ENCODE measurements at places on chromosomes 5 and 9. TPM values are rescaled to one million over a fixed set of nuclear protein-coding genes. Genes with fewer than 3 reads are reported as not detected.

DNA sequence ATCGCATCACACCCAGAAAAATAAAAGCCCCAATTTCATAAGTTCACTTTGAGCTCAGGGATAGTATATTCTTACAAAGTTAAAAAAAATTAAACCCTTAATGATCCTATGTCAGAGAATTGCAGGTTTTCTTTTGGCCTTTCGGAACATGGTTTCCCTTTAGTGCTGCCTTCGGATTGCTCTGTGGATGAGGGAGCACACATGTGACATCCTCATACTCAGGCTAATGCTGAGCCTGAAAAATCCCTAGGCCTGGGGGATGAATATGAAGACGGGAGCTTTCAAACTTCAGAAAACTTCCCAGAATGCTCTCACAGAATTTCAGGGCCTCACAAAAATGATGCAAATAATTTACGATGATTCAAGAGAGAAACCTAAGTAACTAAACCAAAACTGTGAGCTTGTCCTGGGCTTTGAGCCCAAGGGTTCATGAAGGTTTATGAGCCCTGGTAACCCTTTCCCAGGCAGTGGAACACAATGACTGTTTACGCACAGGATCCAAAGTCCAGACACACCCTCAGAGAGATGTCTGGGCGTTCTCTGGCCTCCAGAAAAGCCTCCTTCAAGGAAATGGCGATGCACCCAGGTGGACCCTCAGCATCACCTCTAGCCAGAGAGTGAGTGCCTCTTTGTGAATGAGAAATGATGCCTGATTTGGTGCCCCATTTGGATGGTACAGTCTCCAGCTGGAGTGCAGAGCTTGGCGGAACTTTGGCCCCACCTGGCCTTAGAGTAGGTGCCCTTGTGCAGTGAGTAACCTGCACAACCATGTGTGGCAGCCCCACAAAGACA lies 145.4 kb downstream of the ENTREP1 start:
- DNase-seq: no peak

GRCh38 chr5:71623221-71623794 lies 36.2 kb downstream of the MCCC2 start:
- no peak for DNase-seq

- DNase-seq: no peak
Measured at GRCh38 chr9:124496075-124496449, 11.1 kb downstream of the NR5A1 start.

DNA sequence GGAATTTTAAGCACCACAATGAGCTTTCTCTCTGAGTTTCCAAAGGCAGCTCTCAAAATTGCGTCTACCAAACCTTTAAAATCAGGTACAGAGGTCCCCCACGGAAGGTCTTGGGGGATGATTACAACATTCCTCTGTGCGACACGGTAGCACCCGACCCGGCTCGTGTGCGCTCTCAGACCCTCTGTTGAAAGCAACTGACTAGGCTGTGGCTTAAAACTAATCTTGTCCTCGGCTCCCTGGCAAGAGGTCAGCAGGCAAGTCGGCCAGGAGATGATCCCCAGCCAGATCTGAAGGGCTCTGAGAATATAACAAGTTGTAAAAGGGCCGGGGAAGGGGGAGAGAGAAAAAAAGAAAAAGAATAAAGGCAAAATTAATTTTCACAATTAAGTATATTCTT lies 92.6 kb upstream of the LMX1B start:
- DNase-seq: no peak

DNA sequence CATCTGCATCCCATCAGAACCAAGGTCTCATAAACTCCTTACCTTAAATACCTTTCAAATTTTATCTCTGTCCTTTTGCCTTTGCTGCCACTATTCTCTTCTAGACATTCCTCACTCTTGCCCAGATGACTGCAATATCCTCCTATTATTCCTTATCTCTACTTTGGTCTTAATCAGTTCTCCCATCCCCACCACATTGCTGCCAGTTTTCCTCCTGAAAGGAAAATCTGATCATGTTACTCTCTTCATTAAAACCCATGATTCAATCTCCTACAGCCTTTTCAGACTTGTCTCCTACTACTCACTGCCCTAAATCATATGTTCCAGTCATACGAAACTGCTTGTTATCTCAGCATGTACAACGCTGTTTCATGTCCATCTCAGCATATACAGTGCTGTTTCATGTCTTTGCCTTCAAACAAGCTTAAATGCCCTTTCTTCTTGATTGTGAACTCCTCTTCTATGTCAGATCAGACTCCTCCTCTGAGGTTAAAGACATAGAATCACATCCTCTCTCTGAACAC lies 152.6 kb upstream of the FST start:
- no peak for DNase-seq

DNA sequence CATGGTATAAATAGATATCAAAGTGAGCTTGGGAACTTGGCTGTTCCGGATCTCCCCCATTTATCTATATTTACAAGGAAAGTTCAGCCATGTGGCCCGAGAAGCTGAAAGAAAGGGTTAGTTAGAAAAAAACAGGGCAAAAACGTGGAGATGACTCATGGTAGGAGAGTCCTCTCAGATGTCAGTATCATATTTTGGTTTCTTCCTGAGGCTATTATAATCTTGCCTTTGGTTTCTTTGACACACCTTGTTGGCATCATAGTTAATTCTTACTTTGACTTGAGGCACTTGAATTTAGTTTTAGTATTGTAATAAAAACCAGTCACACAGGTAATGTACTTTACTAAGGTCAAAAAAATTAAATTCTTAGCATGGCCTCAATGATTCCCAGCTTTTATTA lies 59.9 kb downstream of the GABRA6 start:
- DNase-seq: no peak

DNA sequence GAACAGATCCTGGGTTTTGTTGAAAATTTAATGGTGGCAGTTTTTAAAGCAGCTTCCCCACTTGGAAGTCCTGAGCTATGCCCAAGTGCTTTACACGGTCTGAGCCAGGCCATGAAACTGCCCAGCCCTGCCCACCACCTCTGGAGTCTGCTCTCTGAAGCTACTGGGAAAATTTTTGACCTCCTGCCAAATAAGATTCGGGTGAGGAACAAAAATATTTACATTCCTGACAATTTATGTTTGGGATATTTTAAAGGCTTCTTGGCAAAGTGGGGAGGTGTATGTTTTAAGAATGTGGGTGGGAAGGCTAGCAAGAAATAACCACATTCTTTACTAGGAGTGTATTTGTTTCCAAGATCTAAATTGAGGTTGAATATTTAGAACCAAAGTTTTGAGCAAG lies 50.0 kb downstream of the HACD4 start:
- no peak for DNase-seq

DNA sequence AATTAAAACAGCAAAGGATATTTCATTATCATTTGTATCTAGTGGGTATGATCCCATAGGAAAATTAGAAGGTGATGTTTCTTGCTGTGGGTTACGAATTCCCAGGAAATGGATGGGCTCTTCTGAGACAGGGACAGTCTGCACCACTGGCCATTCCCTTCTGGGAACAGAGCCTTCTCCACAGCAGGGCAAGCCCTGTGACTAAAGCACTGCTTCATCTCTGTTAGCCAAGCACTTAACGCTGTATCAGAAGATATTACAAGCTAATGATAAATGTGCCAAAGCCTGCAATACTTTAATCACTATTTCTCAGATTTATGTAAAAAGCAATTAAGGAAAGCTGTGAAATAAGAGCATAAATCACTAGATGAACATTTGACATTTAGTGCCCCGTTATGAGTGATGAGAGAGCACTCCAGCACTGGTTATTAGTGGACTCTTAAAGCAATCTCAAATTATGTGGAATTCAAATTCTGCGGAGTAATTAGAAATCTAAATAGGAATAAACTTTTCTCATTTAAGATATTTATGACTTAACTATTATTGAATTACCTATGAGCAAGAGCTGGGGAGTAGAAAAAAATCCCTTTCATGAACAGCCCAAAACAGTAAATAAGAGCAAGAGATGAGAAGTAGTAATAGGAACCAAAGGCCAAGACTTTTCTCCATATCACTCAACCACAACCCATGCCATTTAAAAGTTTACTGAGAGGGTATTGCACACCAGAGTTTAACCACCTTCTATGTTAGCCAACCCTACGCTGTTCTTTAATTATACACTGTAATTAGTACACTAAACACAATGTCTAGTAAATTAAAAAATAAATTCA lies 49.2 kb downstream of the FAM240B start:
- DNase-seq: no peak

DNA sequence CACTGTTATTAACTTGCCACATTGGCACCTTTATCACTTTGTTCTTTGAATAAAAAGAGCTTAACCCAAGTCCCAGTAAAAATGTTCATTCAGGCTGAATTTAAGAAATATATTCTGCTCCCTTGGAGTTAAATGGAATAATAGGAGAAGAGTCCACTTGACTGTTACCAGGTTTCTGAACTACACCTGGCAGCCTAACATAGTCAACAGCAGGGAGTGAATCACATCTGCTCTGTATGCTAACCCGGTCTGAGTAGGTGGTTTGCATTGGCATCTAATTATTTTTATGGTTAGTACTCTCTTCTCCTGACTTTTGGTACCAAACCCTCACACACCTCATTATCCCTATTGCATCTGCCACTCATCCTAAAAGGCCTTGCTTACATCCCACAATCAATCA lies 86.7 kb downstream of the STK32A start:
- DNase-seq: no peak

The GPR21 gene
- 0.37 TPM for total RNA-seq

The ADAMTS19 gene
- not detected for total RNA-seq

All from activated CD8-positive, alpha-beta memory T cell treated with anti-CD3 and anti-CD28 coated beads, Interleukin-2, amount 10 ng/mL, durations not matched to agents 7 days and 5 days (primary cell).